ENCODE measurements at places on chromosomes 12 and 14.

GRCh38 chr12:31315784-31316465, 10.0 kb downstream of the SINHCAF start:
- no peak for DNase-seq

- no peak for DNase-seq
Measured at GRCh38 chr14:69703047-69704039, 63.6 kb upstream of the SRSF5 start.

DNA sequence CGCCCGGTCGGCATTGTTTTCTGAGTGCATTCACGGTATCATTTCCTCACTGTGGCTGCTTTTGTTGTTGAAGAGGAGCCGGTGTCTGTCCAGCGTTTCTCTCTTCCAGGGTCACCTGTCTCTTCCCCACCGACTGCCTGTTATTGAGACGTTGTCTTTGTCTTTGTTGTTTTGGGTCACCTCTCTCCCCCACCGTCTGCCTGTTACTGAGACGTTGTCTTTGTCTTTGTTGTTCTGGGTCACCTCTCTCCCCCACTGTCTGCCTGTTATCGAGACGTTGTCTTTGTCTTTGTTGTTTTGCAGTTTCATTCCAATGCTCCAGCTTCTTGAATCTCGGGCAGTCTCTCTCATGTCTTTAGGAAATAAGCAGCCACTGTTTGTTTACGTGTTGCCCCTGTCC, 69.9 kb downstream of the DDX51 start:
- DNase-seq, result no peak

DNA sequence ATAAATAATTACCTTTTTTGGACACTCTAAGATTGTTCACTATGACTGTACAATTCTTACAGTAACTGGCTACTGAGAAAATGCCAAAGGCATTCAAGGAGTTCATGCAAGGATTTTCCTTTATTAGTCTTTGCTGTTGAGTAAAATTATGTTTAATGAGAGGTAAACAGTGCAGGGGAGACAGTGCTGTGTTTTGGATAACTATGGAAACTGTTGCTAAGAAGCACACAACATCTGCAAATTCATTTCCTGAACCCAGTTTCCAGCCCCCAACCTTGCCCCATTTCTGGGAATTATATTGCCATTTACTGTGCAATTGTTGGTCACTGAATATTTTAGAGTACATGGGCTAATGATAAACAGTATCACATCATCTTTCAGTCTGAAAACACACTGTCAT, 1005.8 kb downstream of the TRHDE start:
- no peak for DNase-seq

- no peak for DNase-seq
Measured at GRCh38 chr14:23589606-23590005, 11.0 kb upstream of the JPH4 start.

- DNase-seq, result no peak
Measured at GRCh38 chr14:99387880-99388279, 92.8 kb downstream of the SETD3 start.

- no peak for DNase-seq
Measured at GRCh38 chr12:15931590-15932053, 20.5 kb downstream of the DERA start.

GRCh38 chr12:47080725-47081502, 1.2 kb upstream of the AMIGO2 start:
- DNase-seq, result no peak

GRCh38 chr12:17110316-17110715, 504.4 kb upstream of the LMO3 start:
- no peak for DNase-seq

DNA sequence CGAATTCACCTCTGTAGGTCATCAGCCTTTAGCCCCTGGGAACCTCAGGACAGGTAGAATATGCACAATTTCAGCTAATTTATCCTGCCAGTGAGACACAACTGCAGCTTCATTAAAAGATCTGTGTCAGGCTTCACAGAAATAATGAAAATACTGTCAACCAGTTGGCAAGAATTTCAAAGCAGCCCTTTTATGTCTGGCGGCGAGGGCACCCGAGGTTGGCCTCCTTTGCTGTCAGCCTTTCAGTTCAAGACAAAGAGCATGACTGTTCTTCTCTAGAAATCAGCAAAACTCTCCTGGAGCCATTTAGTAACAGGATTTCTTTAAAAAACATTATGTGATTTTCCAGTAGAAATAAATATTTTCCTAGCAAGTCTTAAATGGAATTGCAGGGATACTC, 75.9 kb downstream of the BBS10 start:
- no peak for DNase-seq

DNA sequence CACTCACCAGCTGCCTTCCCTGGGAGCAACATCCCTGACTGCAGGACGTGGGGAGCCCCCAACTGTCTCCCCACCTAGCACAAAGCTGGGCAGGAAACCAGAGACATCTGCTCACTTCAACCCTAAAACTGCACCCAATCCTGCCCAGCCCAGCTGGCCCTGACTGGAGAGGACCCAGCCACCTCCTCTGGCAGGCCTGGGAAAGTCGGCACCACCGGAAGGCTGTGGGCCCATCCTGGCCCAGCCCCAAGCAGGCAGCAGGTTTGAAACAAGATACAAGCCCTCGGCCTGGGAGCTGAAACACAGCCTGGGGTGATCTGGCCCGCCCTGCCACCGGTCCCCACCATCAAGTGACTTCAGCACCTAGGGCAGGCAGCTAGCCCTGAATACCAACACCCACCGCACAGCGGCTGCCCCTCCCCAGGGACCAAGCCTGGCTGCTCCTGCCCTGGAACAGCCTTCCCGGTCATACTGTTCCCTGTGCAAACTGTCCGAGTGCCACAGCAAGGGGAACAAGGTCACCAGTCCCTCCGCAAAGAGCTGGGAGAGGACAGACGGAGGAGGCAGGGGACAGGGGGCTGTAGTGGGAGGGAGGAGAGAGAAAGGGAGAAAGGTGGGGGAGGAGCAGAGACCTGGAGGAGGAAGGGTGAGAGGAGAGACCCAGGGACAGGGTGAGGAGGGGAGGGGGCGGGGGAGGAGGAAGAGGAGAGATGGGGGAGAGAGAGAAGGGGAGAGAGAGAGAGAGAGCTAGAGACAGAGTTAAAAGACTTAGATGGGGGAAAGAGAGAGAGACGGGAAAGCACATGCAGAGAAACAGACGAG, 115.7 kb downstream of the RFLNA start:
- no peak for DNase-seq

- no peak for DNase-seq
Measured at GRCh38 chr12:123914726-123915333, 57.8 kb downstream of the CCDC92 start.

GRCh38 chr12:46391630-46392029, 19.1 kb upstream of the SLC38A2 start:
- no peak for DNase-seq

DNA sequence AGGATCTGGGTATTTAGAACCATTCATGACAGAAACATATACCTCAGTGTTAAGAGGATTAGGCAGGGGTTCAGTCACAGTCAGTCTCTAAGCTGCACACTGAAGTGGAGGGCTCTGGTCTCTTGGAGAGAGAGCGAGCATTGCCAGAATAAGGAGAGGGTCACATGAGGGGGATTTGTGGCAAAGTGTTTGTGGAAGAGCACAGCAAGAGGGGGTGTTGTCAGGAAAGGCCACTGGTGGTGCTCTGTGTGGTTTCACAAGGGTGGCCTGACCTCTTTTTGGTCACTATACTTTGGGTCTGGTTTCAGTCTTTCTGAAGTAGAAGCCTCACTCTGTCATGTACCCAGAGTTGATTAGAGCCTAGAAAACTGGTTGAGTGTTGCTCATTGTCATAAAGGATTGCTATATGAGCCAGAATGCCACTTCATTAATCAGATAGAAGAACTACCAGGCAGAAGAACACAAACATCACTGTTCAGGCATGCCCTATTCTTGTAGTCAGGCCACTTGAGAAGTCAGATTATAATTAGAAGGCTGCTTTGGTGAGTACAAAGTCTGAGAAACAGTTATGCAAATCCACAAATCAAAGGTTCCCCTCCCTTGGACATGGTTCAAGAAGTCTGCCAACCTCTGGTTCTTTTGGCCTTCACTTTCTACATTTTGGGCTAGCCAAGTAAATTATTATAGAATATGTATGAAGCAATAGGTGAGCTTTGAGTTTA, 8.4 kb downstream of the TMEM19 start:
- DNase-seq, result no peak

DNA sequence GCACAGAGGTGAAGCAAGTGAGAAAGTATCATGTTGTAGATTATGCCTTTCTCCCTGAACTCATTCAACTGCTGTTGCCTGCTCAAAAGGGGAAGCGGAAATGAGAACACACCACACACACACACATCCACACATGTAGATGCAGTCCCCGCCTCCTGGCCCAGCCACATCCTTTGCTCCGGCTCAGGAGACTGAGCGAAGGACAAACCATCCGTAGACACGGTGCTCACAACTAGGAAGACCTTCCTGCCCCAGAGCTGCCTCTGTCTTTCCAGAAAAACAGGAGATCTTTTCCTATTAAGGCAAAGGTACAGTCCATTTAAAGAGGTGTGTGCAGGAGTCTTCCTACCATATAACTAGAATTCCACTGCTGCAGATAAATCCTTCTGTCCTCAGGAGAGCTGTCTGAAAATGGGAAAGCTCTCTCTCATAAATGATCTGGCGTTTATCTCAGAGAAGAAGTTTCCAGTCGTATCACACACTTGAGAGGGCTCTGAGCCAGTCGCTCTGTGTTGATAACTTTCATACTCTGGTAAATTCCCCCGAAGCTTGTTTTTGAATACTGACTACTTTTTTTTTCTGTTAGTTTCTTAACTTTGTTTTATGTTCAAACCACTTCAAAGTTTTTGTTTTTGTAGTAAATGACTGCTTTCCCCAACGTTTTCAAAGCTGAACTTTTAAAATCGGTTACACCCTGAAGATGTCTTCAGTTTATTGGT, at the start of gene TESPA1:
TESPA1 (minus strand) TSS at position 105 of the 719 bp plus-strand sequence. CDS start 10,200 bp downstream, outside the sequence.
- DNase-seq, result peak; percentile 83

DNA sequence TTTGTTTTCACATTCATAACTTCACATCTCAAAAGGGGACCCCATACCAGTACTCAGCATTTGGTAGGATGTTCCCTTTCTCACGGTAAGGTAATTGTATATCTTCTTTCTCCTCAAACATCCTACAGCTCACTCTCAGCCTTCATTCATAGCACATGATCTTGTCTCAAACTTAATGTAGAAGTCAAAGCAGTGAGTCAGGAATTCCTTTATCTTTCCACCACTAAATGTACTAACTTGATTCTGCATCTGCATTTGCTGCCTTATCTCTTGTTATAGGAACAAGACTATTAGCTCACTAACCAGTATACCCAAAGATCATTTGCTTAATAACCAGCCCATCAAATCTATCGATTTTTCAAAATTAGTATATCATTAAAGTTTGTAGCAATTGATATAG, 22.9 kb downstream of the CPSF2 start:
- DNase-seq, result no peak

GRCh38 chr14:70830998-70831781, 21.9 kb upstream of the MAP3K9 start:
- no peak for DNase-seq

DNA sequence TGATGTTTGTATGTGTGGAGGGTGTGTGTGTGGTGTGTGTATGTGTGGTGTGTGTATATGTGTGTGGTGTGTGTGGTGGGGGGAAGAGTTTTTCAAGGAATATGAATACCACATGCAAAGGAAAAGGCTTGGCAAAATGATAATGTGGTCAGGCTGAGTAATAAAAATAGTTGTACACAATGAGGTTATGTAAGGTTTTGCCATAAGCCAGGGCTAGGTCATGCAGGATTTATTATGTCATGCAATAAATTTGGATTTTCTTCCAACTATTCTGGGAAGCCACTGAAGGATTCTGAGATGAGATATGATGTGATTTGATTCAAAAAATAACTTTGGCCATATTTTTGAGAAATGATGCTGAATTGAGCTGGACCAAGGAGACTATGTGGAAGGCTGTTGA, 1191.6 kb upstream of the SEL1L start:
- DNase-seq, result no peak

- no peak for DNase-seq
Measured at GRCh38 chr14:58763210-58763609, 125.4 kb downstream of the DACT1 start.

DNA sequence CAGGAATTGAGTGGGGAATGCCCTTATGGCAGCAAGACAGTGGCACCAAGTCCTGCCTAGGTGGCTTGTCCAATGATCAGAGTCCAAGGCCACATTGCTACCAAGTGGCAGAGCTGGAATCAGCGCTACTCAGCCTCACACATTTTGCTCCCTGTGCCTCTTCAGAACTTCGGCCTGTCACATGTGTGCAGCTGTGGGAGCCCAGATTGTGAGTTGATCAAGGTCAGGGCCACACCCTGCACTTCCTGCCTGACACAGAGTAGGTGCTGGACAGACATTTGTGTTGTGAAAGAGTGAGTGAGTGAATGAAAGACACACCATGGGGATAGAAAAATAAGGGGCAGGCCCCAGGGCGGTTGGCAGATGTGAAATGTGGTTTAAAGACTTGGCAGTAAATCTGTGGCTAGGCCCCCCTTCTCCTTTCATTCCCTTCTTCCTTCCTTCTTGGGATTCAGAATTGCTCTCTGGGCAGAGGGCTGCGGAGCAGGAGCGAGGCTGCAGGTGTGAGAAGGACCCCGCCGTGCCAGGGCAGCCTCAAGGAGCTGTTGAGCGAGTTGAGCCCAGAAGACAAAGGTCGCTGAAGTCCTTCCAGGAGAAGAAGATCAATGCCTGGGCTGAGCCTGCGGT, 83.5 kb downstream of the SLC25A47 start:
- DNase-seq, result peak; percentile 18

DNA sequence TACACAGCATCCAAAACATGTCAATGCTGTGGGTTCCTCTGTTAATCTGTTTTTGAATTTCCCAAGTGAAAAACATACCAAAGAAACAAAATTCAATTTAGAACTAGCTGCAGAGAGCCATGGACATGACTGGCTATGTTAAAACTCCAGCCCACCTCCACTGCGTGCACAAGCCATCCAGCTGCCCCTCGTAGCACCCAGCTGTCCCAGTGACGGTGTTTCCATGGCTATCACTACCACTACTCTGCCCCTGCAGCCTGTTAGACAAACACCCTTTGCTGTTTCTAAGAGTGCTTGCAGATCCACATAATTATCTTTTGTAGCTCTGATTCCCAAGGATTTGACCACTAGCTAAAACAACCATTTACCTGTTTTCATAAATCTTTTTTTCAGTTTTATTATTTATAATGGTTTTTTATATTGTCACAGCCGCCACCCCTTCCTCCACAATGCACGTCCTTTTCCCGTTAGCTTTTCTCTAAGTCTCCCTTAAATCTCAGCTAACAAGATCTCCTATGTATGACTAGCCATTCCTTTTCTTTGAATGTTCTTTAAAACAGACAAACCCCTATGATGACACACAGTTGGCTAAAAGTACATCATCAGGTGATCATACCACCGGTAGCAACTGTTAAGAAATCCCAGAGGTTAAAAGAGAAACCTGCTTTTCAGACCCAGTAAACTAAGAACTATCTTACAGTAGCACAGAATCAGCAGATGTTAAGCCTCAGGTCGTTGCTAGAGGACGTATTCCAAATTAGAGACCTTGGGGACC, 37.8 kb upstream of the NAA30 start:
- no peak for DNase-seq

- DNase-seq, result no peak
Measured at GRCh38 chr14:51293149-51293911, 53.3 kb downstream of the TMX1 start.

DNA sequence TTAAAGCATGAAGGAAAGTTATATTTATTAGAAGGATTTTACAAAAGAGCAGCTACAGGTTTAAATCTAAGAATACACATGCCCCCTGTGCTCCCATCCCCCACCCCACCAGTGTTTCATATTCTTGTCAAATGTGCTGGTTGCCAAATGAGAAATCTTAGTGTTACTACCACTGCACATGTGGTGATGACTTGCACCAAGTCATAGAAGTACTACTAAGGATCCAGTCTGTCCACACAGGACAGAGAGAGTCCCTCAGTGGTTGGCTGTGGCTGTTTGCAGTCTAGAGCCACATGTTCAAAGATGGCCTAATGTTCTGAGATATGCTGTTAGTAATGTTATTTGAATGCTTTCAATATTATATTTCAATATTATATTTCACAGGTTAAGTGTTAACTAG, 268.8 kb downstream of the ADAMTS20 start:
- DNase-seq, result no peak
